ENCODE measurements at places on chromosomes 6 and 20. TPM values are rescaled to one million over a fixed set of nuclear protein-coding genes. Genes with fewer than 3 reads are reported as not detected.
A peak's percentile ranks its signal among the peaks of the same experiment; 100 is the strongest.

RRAGD gene
- total RNA-seq, result 10.9 TPM

GRCh38 chr6:80282913-80283554, 176.6 kb downstream of the BCKDHB start:
- DNase-seq, result no peak

DNA sequence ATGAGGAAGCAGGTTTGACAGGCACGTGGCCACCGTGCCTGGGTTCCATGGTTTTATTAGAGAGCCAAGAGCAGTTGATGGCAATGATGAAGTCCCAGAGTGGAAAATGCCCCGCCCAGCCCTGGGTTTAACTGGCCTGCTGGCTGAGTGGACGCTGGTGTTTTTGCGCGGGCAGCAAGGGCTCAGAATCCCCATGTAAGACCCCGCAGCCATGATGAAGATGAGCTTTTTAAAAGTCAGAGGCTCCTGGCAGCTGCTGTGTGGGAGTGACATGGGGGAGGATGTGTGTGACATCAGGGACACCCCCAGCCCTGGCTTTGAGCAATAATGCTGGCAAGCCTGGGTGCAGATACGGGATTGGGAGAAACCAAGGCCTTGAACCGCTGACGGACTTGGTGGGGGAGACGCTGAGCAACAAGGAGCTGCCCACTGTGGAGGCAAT, 33.0 kb upstream of the SLCO4A1 start:
- DNase-seq, result no peak

- DNase-seq, result peak; percentile 26
Observed at GRCh38 chr20:63098195-63098810, 91.5 kb upstream of the BHLHE23 start.

DNA sequence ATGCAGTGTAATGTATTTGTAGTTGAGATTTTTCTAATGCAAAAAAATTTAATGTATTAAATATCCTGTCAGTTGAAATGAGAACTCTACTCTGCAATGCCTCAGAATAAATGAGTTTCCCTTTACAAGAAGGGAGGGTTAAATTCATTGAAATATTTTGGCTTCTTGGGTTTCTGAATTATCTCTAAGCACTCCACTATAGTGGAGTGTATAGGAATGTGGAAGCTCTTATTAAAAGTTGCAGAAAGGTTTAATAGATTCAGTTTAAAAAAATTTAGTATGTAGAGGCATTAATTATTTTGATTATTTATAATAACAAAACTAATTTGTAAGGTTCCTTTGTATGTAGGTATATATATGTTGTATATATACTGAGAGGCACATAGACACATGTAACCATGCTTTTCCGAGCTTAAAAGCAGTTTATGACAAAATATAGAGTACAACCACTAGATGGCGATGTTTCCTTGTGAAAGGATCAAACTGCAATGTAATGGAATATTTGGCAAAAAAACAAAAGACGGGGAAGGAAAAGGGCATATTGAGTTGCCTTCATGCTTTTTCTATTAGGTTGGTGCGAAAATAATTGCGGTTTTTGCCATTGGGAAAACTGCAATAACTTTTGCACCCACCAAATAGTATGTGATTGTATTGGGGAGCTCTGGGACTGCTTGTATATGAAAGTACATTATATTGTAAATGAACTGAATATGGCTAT, 144.2 kb downstream of the MYO6 start:
- DNase-seq, result no peak

DNA sequence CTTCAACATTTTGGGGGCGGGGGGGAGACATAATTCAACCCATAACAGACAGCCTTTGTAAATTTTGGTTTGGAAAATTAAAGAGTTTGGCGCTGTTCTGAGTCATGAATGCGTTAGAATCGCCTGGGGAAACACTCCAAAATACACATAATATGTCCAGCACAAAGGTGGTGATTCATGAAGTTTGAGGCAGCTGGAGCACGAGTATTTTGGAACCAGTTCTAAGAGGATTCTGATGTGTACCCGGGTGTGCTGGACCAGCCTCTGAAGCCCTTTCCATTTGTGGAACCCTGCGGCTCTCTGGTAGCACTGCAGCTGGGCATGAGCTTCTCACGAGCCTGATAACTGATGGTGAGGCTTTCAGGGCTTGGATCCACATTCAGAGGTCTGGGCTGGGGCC, 4.7 kb downstream of the GMPR start:
- DNase-seq, result no peak

- no peak for DNase-seq
Observed at GRCh38 chr6:136085370-136086115, 164.6 kb downstream of the MTFR2 start.

GRCh38 chr6:34663831-34664255, 32.7 kb downstream of the ILRUN start:
- DNase-seq, result no peak

SLPI gene
- 173 TPM for total RNA-seq

DNA sequence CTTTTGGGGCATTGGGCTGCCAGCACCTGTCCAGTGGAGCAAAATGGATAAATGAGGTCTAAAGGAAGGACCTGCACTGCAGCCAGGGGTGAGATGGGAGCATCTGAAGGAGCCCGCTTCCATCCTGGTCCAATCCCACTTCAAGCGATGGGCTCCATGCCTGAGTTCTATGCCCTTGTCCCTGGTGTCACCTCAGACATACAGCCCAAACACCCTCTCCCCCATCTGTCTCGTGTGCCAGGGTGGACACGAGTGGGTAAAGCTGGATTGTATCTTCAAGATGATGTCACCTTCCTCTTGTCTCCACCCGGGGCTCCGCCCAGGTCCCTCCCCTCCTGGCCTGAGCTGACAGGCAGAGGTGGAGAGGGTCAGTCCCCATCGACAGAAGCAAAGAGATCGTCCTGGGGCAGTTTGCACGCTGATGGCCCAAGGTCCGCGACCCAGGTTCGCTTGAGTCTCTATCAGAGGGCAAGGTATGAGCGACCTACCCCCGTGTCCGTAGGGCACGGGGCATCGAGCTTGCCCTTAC, 544 bp downstream of the SMIM29 start:
- DNase-seq, result peak; percentile 78

COL11A2 gene
- total RNA-seq, result 1.4 TPM

DNA sequence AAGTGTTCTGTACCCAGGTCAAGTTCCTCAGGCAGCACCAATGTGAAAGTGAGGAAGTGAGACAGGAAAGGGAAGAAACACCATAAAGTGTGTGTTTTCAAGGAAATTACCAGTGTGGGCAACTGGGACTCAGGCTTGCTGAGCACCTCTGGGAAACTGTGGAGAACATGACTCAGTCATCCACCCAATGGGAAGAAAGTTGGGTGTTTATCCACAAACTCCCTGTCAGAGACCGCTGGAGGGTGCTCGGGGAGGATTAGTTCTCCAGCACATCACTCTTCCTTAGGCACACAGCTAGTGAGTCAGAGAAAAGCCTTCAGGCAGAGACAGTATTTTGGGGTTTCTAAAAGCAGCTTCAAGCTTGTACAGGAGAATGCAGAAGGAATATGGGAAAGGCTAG, 93.6 kb downstream of the PCSK2 start:
- no peak for DNase-seq

DLL1 gene
- total RNA-seq, result 2.0 TPM

GRCh38 chr6:120584111-120584760, 750.0 kb downstream of the TBC1D32 start:
- DNase-seq, result no peak

MYLK2 gene
- not detected for total RNA-seq

- no peak for DNase-seq
Observed at GRCh38 chr6:101700655-101701054, 307.1 kb downstream of the GRIK2 start.

DNA sequence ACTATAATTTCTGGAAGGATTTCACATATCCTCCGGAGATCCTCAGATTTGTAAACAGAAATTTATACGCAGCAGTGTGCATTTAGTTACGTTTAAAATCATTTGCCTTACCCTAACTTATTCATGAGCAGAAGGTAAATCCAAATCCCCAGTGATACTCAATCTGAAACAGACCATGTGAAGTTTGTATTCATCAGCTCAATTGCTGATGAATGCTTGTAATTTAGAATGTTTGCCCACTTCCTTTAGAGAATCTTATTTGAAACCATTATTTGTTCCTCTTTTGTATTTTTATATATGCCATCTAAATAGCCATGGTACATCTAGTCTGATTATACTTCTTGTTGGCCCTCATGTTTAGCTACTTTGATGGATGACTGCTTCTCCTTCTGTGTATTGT, 15.4 kb downstream of the TAAR1 start:
- DNase-seq, result no peak

- no peak for DNase-seq
Observed at GRCh38 chr6:286681-287488, 5.4 kb upstream of the DUSP22 start.

OR2W1 gene
- total RNA-seq, result not detected

GRCh38 chr20:9038791-9039535, 29.9 kb upstream of the PLCB4 start:
- DNase-seq, result no peak

MEI4 gene
- total RNA-seq, result 0.79 TPM

RTF2 gene
- 30.0 TPM for total RNA-seq

- no peak for DNase-seq
Observed at GRCh38 chr6:104162036-104162669, 697.6 kb downstream of the HACE1 start.

- no peak for DNase-seq
Observed at GRCh38 chr6:22081709-22082108, 215.1 kb downstream of the PRL start.

- DNase-seq, result no peak
Observed at GRCh38 chr20:56187534-56188165, 60.9 kb upstream of the MC3R start.

- no peak for DNase-seq
Observed at GRCh38 chr6:68256391-68256790, 378.7 kb upstream of the ADGRB3 start.

- DNase-seq, result no peak
Observed at GRCh38 chr20:63672666-63673065, 14.6 kb downstream of the RTEL1 start.

DNA sequence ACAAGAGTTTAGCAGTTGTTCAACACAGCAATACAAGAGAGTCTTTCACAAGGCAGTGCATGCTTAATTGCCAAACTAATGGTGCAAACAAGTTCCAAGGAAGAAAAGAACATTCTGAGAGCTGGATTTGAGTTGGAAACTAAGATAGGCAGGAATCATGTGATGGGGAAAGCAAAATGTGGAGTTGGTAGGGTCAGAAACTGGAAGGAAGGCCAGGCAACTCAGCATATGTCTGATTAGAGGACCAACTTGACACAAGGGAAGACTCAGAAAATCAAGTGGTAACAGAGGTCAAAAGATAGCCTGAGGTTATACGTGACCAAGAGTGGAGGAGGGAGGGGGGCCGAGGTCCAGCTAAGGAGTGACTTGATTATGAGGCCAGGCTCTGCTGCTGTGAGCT, 117.3 kb downstream of the SMLR1 start:
- DNase-seq, result no peak

- DNase-seq, result no peak
Observed at GRCh38 chr6:90131125-90131524, 165.5 kb downstream of the BACH2 start.

DNA sequence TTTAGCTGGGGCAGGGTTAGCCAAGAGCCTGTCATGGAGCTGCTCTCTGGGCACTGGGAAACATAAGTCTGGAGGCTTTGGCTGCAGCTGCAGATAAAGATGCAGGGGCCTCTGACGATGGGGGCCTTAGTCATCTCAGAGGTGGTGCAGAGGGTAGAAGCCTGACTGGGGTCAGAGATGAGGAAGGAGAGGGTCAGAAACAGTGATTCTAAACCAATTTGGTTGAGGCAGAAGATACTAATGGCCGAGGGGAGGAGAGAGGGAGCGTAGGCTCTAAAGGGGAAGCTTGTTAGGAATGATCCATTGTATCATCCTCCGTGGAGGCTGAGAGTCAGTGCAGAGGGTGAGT, 33.8 kb downstream of the PLEKHG1 start:
- DNase-seq, result no peak

- no peak for DNase-seq
Observed at GRCh38 chr6:134466771-134467525, 149.0 kb upstream of the SGK1 start.

SYNDIG1 gene
- total RNA-seq, result not detected

GRCh38 chr20:37764333-37764935, 70.6 kb downstream of the CTNNBL1 start:
- no peak for DNase-seq

SIRPG gene
- not detected for total RNA-seq

GRCh38 chr6:93219447-93219846, 199.9 kb downstream of the EPHA7 start:
- no peak for DNase-seq

- DNase-seq, result no peak
Observed at GRCh38 chr20:17589161-17589834, 19.4 kb downstream of the DSTN start.
